Transverse colon (tissue), 4 donors: ENCODE measurements at places on chromosomes 12 and 14. TPM values are rescaled to one million over a fixed set of nuclear protein-coding genes. Genes with fewer than 3 reads are reported as not detected.

DNA sequence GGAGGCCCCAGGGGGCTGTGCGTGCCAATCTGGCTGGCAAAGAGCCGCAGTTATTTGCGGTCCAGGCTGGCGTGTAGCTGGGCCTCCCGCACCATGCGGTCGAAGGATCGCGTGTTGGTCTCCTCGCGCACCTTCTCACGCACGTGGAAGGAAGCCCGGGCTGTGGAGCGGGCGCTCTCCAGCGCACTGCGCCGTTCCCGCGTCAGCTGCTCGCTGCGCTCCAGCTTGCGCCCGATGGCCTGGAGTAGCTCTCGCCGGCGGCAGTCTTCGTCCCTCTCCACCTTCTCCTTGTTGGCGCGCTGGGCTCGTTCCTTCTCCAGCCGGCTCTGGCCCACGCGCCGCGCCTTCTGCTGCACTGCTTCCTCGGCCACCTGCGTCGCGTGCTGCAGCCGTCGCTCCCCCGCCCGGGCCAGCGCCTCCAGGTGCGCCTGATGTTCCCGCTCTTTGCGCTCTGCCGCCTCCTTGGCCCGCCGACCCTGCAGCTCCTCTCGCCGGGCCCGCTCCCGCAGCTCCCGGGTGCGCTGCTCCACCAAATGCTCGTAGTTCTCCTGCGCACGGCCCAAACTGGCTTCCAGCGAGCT is 3.1 kb downstream of the CCDC177 start:
- DNase-seq: no peak

The MFAP5 gene
- total RNA-seq: 24.5 TPM

- no peak for DNase-seq
Measured at GRCh38 chr12:26295001-26295400, 99.6 kb downstream of the SSPN start.

- no peak for DNase-seq
Measured at GRCh38 chr14:100644784-100645183, 57.6 kb upstream of the BEGAIN start.

- no peak for DNase-seq
Measured at GRCh38 chr12:32765906-32766305, 10.2 kb upstream of the YARS2 start.

The SLC17A8 gene
- 21.8 TPM for total RNA-seq

The PRPH gene
- 7.9 TPM for total RNA-seq

The OR4N5 gene
- not detected for total RNA-seq
